ENCODE measurements at places on chromosomes 1 and 21.
A peak's percentile ranks its signal among the peaks of the same experiment; 100 is the strongest.

GRCh38 chr21:39388038-39388810, 39.3 kb upstream of the HMGN1 start:
- peak overlapping the region; percentile 47 for H3K4me3 ChIP-seq
- H3K27me3 ChIP-seq = no peaks in the 10 kb centered on the region
- peaks cover 11% of the 10 kb centered on the region for H3K4me1 ChIP-seq
- H3K36me3 ChIP-seq = peaks cover 16% of the 10 kb centered on the region

DNA sequence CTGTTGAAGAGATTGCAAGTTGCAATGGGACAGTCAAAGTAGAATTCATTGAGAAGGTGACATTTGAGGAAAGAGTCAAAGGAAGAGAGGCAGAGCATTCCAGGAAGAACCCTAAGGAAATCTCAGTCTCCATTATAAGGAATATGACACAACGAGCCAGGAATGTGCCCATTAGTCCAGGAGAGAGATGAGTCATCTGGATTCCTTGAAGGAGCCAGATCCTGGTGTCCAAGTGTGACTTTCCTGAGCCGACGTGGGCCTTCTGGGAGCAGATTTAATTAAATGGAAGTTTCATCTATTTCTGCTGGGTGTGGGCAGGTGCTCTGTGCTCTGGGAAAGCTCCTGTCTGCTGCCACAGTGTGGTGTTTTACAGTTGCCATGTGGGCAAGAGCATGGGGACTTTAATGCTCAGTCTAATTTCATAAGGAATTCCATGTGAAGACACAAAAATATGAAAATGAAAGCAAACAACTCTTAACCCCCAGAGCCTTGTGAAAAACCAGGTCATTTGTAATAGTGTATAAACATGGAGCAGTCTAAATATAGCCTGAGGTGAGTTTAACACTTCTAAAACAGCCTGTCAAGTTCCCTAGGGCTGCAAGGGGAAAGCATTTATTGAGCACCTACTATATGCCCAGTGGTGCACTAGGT, 111.4 kb upstream of the ARTN start:
- no peak overlapping the region for H3K4me3 ChIP-seq
- DNase-seq = no peak
- no peak overlapping the region for H3K27ac ChIP-seq
- peaks cover 5% of the 10 kb centered on the region for H3K4me1 ChIP-seq

GRCh38 chr1:199948587-199949280, 78.8 kb upstream of the NR5A2 start:
- no peak overlapping the region for H3K4me3 ChIP-seq
- peaks cover 16% of the 10 kb centered on the region for H3K27me3 ChIP-seq
- DNase-seq = no peak
- no peak overlapping the region for H3K27ac ChIP-seq
- H3K4me1 ChIP-seq = no peaks in the 10 kb centered on the region
- no peaks in the 10 kb centered on the region for H3K36me3 ChIP-seq

DNA sequence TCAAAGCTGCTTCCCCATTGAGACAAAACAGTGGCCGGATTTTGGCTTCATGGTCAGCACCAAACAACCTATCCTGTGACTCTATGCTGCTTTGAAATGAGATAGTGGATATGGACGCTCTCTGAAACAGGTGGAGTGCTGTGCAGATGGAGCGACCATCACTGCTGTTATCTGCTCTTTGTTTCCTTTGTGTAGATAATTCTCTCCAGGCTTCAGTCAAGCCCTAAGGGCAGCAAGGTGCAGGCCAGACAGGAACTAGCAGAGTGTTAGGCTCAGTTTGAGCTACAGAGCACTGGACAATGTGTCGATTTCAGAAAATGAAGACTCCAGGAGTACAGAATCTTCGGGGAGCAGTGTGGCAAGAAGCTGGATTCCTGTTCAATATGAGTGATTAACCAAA, 4.8 kb upstream of the IRF6 start:
- H3K4me3 ChIP-seq = no peak overlapping the region
- H3K27me3 ChIP-seq = peaks cover 1% of the 10 kb centered on the region
- peaks cover 5% of the 10 kb centered on the region for H3K4me1 ChIP-seq
- H3K27ac ChIP-seq = no peak overlapping the region

DNA sequence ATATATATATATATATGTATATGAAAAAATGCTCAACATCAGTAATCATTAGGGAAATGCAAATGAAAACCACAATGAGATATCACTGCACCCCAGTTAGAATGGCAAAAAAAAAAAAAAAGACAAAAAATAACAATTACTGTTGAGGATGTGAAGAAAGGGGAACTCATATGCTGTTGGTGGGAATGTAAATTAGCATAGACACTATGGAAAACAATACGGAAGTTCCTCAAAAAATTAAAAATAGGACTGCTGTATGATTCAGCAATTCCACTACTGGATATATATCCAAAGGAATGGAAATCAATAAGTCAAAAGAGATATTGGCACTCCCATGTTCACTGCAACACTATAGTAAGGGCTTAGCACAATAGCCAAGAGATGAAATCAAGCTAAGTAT, 41.5 kb upstream of the CTBS start:
- no peaks in the 10 kb centered on the region for H3K4me1 ChIP-seq
- no peak for DNase-seq
- no peak overlapping the region for H3K4me3 ChIP-seq

- peaks cover 33% of the 10 kb centered on the region for H3K36me3 ChIP-seq
- peaks cover 18% of the 10 kb centered on the region for H3K4me1 ChIP-seq
- no peak overlapping the region for H3K27ac ChIP-seq
- no peak for DNase-seq
- no peak overlapping the region for H3K4me3 ChIP-seq
Measured at GRCh38 chr1:16617114-16617631, 3.8 kb upstream of the NBPF1 start.

DNA sequence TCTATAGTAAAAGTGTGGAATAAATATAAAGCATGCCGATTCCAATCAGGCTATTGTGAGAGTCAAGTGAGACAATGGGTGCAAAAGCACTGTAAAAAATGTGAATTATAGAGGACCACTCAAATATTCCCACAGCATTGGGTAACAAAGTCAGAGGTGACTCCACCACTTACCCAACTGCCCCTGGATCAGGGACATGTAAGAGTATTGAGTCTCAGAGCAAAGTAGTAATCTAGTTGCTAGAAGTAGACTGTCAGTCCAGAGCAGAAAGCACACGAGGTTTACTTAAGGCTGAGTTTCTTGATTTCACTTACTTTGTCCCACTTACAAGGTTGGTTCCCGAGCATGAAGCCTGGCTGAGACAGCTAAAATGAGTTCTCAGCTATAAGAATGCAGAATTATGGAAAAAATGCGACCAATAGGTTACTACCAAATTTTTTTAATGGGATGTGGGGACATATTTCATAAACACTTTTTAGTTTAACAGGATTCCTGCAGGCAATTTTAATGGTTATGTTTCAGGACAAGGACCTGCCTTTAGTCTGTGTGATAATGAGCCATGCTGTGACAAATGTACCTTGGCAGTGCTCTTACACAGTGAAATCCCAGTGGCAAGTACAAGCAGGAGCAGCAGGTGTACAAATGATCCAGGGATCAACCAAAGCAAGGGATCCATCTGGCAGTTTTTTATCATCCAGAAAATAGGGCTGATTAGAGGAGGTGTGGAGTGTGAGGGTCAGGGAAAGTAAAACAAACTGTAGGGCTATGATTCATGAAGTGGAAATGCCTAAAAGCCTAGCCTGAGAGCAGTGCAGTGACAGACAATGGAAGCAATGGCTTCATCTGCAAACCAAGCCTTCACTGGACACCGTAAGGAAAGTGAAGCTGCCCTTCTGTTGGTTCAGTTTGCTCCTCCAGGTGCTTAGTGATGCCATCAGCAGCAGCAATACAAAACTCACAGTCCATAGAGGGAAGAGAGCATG, 156.2 kb upstream of the SPAG17 start:
- H3K27me3 ChIP-seq = no peaks in the 10 kb centered on the region
- no peaks in the 10 kb centered on the region for H3K36me3 ChIP-seq
- H3K27ac ChIP-seq = no peak overlapping the region

GRCh38 chr1:44988531-44989156, 2.2 kb upstream of the EIF2B3 start:
- no peaks in the 10 kb centered on the region for H3K27me3 ChIP-seq
- H3K36me3 ChIP-seq = no peaks in the 10 kb centered on the region
- no peak overlapping the region for H3K27ac ChIP-seq
- DNase-seq = no peak
- H3K4me1 ChIP-seq = peaks cover 9% of the 10 kb centered on the region
- H3K4me3 ChIP-seq = no peak overlapping the region

DNA sequence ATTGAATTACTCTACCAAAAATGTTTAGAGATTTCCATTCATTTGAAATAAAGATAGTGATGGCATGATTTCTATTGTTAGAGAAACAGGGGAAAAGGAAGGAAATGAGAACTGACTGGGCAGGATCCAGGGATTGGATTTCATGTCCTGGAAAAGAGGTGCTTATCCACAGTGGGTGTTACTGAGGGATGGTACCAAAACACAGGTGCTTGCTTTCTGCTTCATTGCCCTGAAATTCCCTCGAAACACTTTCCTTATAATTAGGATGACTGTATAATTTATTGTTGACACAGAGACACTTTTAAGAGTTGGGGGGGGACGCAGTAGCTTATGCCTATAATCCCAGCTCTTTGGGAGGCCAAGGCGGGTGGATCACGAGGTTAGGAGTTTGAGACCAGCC, 185.0 kb upstream of the KCNK2 start:
- no peak overlapping the region for H3K27ac ChIP-seq
- H3K36me3 ChIP-seq = no peaks in the 10 kb centered on the region
- no peak for DNase-seq
- H3K4me1 ChIP-seq = no peaks in the 10 kb centered on the region
- H3K4me3 ChIP-seq = no peak overlapping the region
- H3K27me3 ChIP-seq = no peaks in the 10 kb centered on the region

DNA sequence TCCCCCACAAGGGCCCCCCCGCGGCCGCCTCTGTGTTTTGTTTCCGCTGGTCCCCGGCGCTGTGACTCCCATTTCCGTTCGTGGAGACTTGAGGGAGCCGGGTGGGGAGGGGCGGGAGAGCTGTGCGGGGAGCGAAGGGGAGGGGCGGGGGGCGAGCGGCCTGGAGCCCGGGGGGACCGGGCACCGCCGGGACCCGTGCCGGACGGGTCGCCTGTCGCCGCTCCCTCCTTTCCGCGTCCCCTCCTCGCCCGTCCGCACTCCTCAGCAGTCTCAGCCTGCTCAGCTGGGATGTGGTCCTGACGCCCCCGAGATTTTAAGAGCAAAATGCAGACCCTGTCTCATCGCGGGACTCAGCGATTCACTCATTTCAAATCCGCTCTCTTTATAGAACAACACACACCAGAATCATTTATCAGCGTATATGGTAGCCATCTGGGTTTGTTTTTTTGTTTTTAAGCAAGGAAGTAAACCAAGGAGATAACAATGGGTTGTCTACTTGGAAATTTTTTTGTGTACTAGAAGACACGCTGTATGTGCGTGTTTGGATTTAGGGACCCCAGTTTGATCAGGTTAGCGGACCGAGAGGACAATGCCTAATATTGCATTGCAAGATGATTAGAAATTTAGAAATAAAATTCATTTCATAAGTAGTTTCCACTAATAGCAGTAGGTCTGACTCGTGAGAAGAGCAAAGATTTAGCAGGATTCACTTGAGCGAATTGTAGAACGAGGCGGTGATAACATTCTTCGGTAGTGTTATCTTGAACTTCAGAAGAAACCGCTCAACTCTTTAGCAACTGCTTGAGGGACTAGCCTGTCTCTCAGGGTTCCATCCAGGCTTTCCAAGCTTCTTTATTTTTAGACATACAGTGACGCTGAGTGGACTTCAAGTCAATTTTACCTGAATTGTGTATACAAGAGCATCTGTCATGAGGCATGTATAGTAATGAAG, 1.1 kb downstream of the GABPA start:
- peaks cover 1% of the 10 kb centered on the region for H3K36me3 ChIP-seq
- peaks cover 47% of the 10 kb centered on the region for H3K4me1 ChIP-seq
- DNase-seq = no peak
- H3K4me3 ChIP-seq = peak overlapping the region; percentile 95
- peak overlapping the region; percentile 87 for H3K27ac ChIP-seq
- H3K27me3 ChIP-seq = no peaks in the 10 kb centered on the region

GRCh38 chr1:94490556-94490955, 51.0 kb downstream of the F3 start:
- no peak overlapping the region for H3K4me3 ChIP-seq
- no peak overlapping the region for H3K27ac ChIP-seq
- no peaks in the 10 kb centered on the region for H3K27me3 ChIP-seq
- no peaks in the 10 kb centered on the region for H3K4me1 ChIP-seq
- H3K36me3 ChIP-seq = peaks cover 14% of the 10 kb centered on the region

DNA sequence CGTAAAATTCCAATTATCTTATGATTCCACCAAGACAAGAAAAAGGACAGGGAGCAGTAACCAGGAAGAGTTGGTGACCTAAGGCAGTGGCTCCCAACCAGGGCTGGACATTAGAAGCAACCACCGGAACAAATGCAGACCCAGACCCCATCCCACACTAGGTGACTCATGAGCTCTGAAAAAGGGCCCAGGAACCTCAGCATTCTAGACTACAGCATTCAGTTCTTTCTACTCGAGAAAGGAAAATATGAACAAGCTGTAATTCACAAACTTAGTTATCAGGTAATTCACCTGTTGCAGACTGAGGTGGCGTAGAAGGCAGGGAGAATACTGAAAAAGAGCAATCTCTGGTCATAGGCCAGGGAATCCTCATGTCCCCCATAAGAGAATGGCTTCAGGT, 138.4 kb upstream of the KRTAP19-8 start:
- no peak overlapping the region for H3K27ac ChIP-seq
- H3K4me1 ChIP-seq = no peaks in the 10 kb centered on the region
- H3K27me3 ChIP-seq = no peaks in the 10 kb centered on the region
- H3K36me3 ChIP-seq = no peaks in the 10 kb centered on the region
- H3K4me3 ChIP-seq = no peak overlapping the region

DNA sequence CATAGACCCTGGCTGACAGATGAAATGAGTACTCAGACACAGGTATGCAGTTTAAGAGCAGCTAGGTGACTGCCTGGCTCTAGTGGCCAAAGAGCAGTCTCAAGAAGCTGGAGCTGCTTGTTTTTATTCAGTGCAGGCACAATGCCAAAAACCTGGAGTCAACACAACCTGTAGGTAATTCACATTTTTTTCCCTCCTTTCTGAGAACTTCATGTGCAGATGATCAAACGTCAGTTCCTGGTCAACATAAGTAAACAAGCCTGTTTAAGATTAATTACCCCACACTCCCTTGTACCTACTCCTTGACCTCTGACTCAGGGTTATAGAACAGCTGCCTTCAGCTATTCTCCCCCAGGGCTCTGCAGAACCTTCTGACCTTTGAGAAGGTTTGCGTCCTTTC, 17.3 kb upstream of the ACADM start:
- no peak overlapping the region for H3K4me3 ChIP-seq
- H3K27ac ChIP-seq = no peak overlapping the region
- peaks cover 4% of the 10 kb centered on the region for H3K27me3 ChIP-seq

GRCh38 chr1:164320790-164321731, 237.9 kb upstream of the PBX1 start:
- H3K27me3 ChIP-seq = no peaks in the 10 kb centered on the region

DNA sequence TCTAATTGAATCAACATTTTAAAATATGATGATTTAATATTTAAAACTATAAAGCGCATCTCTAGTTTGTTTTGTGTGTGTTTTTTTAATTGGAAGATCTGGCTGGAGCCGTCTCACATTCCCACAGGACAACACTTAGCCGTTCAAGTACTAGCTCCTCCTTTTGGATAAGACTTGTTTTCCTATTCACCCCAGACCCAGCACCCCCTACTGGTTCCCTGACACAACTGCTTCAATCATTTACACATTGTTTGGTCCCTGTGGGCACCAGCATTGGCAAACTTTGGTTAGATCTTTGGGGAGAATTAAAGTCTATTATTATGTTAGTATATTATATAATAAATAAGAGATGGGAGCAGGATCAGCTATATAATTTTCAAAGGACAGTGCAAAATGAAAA, 34.5 kb downstream of the TYW3 start:
- peaks cover 13% of the 10 kb centered on the region for H3K36me3 ChIP-seq
- no peaks in the 10 kb centered on the region for H3K4me1 ChIP-seq
- DNase-seq = no peak
- H3K4me3 ChIP-seq = no peak overlapping the region
- H3K27ac ChIP-seq = no peak overlapping the region
- H3K27me3 ChIP-seq = no peaks in the 10 kb centered on the region
